ENCODE measurements at places on chromosomes 3 and 15.

DNA sequence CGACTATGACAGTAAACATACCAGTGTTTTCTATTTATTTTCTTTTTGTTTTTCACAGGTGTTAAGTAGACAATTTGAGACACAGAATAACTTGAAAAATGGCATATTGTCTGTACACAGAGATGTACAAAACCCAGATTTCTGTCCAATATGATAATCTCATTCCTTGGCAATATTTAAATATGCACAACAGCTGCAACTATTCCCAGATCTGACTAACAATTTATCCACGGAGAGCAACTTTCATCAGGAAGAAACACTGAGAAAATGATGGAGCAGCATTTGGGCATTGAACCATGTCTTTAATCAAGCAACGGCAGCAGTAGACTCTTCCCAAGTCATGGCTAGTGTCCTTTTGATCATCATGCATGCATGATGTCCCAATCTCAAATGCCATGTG lies 452.6 kb downstream of the ZPLD1 start:
- no peak for DNase-seq

- no peak for DNase-seq
Measured at GRCh38 chr3:14403619-14404155, 1.3 kb downstream of the SLC6A6 start.

- DNase-seq, result no peak
Measured at GRCh38 chr15:84904419-84904818, 20.0 kb downstream of the SLC28A1 start.

DNA sequence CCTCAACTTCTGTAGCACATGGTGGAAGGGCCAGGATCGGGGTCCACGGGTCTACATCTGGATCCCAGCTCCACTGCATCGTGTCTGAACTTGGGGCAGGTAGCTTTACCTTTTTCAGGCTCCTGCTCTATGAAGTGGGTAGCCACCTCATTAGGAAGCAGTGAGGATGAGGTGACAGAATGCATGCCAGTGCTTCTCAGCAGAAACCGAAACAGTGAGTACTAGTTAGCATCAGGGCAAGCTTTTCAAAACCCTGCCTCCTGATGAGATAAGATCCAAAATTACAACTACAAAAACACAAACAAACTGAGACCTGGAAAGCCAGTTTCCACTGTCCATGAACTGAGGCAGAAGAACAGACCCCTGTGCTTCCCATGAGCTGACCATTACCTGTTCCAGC lies 77.4 kb downstream of the ANXA2 start:
- no peak for DNase-seq

DNA sequence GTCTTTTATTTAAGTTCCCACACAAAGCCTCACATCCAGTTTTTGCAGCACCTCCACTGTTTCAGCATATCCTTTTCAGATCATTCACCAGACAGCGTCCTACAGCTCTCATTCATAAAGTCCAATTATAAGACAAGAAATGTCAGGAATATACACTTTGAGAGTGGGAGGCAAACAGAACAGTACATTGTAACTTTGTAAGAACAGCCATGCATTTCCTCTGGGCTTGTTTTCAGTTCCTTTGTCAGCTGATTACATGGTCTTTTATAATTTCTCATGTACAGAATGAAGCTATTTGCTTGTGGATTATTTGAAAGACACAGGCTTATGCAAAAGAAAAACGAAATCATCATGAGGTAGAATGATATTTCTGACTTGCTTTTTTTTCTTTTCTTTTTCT lies 85.7 kb downstream of the SOX2 start:
- no peak for DNase-seq

GRCh38 chr3:181558870-181559269 lies 152.9 kb upstream of the SOX2 start:
- no peak for DNase-seq

- no peak for DNase-seq
Measured at GRCh38 chr15:34102175-34102925, 467 bp downstream of the PGBD4 start.

- no peak for DNase-seq
Measured at GRCh38 chr3:96182756-96183155, 631.6 kb upstream of the EPHA6 start.

GRCh38 chr15:34437687-34438086 lies at the start of gene GOLGA8A:
Gene GOLGA8A, minus strand, starts transcription at chr15:34437808. Its CDS starts 48,117 bp downstream, at chr15:34389691.
- DNase-seq, result peak; percentile 72

DNA sequence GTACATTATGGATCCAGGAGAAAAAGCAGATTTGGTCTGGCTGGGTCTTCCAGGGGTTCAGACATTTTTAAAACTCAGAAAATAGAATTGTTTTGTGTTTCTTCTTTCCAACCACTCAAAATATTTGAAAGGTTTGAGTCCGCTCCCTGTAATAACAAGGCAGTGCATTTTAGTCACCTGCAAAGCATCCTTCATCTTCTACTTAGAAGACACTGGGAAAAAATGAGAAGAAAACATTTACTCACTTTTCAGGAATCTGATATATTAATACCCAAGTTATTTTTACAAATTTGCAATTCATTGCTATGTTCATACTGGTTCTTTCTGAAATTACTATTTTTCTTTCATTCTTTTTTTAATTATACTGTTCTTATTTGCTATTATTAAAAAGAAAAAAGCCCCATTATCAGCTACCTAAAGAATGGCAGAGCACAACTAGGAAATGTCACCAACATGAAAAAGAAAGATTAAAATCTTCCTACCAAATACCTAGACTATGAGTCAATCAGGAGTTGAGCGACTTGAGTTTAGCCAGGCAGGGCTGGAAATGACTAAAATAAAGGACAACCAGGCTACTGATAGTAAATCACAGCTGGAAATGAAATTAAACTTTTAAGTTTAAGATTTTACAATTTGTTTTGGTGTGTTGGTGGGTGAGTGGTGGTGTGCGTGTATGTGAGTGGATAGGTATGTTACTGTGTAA lies 280.3 kb upstream of the THBS1 start:
- DNase-seq, result no peak

DNA sequence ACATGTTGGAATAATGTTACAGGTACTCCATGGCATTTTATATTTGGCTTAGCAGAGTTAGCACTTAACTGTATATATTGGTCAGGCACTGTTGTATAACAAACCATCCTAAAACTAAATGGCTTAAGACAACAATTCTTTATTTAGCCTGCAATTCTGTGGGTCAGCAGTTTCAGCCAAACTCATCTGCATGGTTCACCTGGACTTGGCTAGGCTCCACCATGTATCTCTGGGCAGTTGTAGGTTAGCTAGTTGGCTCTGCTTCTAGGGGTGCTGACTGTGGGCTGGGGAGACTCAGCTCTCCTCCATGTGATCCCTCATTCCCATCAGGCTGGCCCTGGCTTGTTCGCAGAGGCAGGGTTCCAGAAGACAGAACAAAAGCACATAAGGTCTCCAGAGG lies 34.4 kb downstream of the RARB start:
- no peak for DNase-seq

- no peak for DNase-seq
Measured at GRCh38 chr15:72464251-72464650, 9.9 kb upstream of the ARIH1 start.

DNA sequence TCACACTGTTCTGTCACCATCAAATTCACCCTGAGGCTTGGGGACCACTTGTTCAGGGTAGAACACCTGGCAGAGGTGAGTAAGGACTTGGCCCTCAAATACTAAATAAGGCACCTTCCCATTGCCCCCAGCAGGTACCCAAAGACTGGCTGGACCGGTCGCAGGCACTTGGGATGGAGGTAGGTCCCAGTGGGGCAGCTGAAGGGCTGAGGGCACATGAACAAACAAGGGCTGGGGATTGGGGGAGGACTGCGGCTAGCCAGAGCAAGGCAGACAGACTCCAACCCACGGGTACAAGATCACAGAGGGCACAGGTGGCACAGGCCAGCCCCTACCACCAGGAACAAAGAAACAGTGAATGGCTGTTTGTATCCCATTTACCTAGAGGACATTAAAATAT lies 1.9 kb downstream of the MRPS25 start:
- no peak for DNase-seq

- DNase-seq, result no peak
Measured at GRCh38 chr15:85010071-85010385, 28.4 kb downstream of the PDE8A start.

DNA sequence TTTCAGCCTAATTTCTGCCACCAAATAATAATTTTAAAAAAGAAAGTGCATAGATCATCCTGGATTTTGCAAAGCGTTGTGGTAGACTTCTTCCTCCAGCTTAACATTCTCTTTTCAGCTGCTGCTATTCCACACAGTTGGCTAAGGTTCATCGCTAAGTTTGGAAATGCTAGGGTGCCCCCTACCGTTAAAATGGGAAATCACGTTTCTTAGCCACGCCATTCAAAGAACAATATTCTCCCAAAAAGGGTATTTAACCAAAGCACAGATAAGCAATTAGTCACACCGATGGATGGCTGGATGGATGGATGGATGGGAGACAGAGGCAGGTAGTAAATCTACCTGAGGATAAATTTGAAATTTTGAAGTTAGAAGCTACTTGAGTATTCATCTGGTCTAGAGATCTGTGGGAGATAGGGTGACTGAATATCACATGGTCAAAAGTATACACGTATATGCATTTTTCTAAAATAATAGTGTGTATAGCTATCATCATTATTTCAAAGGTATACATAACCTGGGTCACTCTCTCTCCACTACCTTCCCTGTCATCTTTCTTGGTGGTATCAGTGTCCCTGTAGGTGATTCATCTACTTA lies 67.2 kb downstream of the EFHB start:
- peak; percentile 76 for DNase-seq

DNA sequence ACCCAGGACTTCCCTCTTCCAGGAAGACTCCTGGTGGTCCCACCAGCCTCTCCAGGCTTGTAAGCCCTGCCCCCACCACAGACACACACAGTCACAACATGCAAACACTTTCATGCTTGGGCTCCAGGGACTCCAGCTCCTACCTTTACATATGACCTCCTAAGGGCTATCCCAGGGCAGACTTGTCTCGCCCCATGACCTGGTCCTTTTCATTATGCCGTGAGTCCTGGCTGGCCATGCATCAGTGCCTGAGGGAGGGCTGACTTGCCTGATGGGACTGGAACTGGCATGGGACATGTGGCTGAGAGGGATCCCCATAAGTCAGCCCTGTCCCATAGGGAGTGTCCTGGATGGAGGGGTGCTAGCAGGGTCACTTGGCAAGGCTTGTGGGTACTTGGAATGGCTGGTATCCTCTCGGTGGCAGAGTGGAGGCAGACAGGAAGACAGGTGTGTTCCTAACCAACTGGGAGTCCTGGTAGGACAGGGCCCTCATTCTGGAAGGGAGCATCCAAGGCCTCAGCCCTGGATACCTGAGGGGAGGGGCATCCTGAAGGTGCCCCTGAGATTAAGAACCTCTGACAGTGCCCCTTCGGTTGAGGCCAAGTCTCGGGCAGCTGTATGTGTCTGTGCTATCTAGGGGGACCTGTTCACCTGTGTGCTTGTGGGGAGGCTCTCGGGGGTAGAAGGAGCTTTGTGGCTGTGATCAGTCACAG lies 540 bp upstream of the HHATL start:
- DNase-seq, result no peak

GRCh38 chr3:177983320-177983719 lies 552.9 kb upstream of the KCNMB2 start:
- DNase-seq, result no peak

DNA sequence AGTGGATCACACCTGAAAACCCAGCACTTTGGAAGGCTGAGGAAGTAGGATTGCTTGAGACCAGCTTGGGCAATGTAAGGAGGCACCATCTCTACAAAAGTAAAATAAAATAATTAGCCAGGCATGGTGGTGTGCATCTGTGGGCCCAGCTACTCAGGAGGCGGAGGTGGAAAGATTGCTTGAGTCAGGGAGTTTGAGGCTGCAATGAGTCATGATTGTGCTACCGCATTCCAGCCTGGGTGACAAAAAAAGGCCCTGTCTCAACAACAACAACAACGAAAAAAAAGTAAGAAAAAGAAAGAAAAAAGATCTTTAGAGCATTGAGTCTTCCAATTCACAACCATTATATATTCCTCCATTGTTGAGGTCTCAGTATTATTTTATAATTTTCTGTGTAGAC lies 192.4 kb upstream of the DPH6 start:
- no peak for DNase-seq

GRCh38 chr15:63277893-63278456 lies 570 bp downstream of the APH1B start:
- peak; percentile 42 for DNase-seq

DNA sequence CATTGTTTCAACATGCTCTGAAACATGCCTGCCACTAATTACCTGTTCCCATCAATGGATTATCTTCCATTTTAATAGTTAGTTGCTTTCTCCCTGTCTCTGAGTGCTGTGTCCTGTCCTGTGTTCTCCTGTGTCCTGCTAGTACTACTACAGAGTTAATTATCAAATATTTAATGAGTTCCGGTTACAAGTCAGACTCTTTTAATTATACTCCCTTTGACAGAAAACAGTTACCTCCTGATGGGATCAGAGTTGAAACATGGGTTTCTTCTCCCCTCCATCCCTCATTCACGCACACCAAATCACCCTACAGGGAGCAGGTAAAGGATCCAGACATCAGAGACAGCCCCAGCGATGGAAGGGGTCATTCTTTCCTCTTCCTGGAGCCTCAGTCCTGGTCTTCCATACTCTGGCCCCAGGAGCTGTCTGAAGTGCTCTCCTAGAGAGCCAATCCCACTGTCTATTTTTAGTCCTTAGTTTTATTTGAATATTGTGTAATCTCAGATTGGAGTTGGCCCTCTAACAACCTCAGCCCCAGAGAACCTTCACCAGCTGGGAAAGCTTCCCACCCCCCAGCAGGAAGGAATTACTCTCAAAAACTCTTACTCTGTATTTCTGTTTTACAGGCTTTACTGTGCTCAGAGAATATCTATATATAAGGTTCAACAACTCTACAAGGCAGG lies 137.0 kb upstream of the C2CD4B start:
- DNase-seq, result no peak

DNA sequence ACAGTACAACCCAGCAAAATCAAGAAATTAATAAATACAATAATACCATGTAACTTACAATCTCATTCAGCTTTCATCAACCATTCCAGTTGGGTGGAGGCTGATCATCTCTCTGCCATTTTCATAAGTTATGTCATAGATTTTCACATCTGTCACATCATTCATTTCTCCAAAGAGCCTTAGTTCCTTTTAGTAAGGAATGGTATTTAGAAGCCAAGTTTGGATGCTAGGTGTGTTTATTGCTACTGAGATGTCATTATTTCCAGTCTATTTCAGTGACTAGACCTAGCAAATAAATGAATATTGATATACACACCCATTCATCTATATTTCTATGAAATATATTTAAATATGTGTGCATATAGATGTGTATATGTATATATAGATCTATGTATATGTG lies 2.7 kb upstream of the UBL7 start:
- no peak for DNase-seq

- DNase-seq, result no peak
Measured at GRCh38 chr15:57464480-57464879, 88.2 kb downstream of the CGNL1 start.

- no peak for DNase-seq
Measured at GRCh38 chr3:68458581-68458980, 473.8 kb downstream of the TAFA4 start.

Data from hematopoietic multipotent progenitor cell treated with erythropoietin and hydrocortisone succinate and interleukin-3 and kit ligand, for 8 days (in vitro differentiated cells).